Nucleus accumbens (tissue), 56 donors: ENCODE measurements at places on chromosomes 13 and 19.

GRCh38 chr13:68076046-68076445 is 845.9 kb upstream of the PCDH9 start:
- no peak for DNase-seq

DNA sequence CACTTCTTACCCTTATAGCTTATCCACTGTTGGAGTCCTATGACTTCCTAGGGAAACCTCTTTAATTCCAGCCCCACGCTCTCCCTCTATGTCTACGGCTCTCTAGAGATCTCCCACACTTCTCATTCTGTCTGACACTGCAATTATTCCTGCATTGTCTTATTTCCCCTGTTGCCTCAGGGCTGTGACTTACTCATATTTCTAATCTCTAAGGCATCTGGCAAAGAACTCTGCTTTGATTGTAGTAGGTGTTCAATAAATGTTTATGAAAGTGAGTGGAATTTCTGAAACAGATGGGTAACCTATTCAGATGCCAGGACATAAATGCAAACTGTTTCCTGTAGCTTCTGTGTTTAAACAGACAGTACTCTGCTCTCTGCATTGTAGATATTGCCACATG is 102.4 kb upstream of the SERTM1 start:
- no peak for DNase-seq

- no peak for DNase-seq
Measured at GRCh38 chr19:11223200-11223599, 16.2 kb upstream of the ANGPTL8 start.

DNA sequence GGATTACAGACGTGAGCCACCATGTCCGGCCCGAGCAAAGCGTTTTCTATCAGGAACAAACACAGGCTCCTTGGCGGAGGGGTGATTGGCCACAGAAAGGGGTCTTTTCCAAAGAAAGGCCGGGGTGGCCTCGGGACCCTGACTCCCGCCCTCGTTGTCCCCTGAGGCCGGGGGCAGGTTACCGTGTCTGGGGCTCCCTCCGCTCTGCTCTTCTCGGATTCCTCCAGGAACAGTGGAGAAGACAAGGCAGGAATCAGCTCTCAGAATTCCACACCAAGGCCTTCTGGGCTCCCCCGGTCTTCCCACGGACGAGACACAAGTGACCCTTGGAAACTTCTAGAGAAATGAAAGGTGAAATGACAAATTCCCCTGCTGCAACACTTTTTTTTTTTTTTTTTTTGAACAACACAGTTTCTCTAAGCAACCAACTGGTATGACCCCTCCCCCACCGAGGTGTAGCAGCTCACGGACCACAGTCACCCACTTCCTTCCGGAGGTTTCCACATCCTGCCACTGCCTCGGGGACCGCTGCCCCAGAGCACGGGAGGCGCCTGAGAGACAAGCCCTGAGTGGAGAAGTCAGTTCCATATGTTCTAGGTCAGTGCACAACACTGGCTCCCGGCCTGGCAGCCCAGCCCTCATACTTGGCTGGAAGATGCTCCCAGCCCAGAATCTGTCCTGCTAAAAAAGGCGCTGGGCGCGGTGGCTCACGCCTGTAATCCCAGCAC is 11.0 kb downstream of the MOB3A start:
- no peak for DNase-seq

DNA sequence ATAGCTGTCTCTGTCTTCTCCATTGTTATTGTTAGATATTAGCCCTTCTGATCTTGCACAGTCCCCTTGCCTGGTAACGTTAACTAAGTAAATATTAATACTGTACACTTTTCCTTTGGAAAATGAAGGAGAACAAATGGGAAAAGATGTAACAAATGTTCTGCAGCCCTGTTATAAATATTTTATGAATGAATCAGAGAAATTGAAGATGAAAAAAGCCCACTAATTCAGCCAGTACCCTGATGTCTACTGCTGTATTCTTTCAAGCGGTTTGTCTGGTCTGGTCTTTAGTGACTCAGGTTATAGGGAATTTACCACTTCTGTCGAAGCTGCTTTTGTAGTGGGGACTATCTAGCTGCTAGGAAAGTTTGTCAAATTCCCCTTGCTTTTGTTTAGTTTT is 121.0 kb downstream of the COG6 start:
- no peak for DNase-seq

GRCh38 chr19:41324921-41325639 is 15.1 kb downstream of the CCDC97 start:
- peak; percentile 48 for DNase-seq

DNA sequence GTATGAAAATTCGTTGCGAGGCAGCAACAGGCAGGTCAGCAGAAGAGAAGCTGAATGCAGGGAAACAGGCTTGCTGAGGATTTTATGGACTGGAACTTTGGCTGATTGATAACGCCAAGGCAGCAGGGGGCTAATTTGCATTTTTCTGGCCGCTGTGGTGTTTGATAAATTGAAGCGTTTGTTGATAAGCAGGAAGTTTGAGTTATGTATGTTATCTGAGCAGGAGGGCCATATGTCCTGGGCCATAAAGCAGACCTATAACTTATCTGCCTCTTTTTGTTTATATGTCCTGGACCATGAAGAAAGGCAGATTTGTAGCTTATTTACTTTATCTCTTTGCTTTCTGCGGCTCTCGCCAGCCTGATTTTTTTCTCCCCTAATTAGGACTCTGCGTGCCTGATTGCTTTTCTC is 65.9 kb downstream of the ZNF627 start:
- DNase-seq, result no peak

DNA sequence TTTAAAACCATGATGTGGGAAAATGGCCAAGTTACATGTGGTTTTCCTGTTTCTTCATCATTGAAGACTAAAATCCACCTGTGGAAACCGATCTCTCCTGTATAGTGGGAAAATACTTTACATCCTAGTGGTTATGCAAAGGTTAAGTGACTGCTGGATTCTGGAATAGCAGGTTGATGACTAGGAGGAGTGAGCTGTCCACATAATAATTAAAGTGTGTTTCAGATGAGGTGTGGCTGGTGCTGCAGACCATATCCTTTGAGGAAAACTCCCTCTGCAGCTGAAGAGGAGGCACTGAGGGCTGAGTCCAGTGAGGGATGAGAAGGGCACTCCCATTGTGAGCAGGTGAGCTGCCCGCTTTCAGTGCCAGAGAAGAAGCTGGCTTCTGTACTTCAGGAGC is 43.2 kb downstream of the DCLK1 start:
- DNase-seq, result no peak

DNA sequence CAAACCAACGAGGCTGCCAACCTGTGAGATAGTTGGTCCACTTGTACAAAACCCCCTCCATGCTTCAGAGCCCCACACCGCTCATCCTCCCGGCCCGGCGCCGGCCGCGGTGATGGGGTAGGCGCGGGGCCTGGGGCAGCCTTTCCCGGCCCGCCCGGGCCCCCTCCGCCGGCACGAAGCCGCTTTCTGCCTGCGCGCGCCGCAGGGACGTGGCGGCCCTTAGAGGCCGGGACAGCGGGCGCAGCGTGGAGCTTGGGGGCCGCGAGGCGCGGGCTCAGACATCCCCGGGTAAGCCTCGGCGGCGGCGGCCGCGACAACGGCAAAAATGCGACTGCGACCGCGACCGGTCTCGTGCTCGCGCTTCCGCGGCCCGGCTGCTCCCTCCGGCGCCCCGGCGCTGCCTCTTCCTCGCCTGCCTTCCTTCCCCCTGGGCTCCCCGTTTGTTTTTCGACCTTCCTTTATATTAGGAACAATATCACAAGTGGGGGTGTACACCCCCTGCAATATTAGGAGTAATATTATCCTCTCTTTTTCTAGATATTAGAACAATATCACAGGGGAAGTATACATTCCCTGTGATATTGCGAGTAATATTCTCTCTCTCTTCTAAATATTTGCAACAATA is 53.9 kb upstream of the CEACAM21 start:
- no peak for DNase-seq

DNA sequence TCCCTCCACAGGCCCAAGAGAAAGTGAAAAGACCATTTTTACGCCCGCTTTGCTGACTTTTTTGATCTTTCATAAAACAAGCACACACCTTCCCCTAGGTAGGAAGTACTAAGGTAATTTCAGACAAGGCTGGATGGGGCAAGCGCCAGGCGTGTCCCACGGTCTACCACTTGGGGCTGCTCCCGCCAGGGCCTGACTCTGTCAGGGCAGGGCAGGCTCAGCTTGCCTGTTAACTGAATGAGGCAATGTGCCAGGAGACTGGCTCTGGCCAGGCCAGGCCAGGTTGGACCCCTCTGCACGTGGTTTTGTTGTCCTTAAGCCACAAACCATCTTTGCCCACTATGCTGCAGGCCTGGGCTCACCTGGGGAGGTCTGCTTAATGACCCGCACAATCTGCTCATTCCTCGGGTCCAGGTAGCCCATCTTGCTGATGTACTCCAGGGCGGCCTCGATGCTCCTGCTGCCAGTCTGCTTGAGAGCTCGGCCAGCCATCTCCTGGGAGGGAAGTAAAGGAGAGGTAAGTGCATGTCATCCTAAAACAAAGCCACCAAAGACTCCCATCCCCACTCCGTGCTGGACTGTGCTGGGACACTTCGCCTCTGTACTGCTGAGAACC is 70.4 kb downstream of the LATS2 start:
- DNase-seq, result no peak

DNA sequence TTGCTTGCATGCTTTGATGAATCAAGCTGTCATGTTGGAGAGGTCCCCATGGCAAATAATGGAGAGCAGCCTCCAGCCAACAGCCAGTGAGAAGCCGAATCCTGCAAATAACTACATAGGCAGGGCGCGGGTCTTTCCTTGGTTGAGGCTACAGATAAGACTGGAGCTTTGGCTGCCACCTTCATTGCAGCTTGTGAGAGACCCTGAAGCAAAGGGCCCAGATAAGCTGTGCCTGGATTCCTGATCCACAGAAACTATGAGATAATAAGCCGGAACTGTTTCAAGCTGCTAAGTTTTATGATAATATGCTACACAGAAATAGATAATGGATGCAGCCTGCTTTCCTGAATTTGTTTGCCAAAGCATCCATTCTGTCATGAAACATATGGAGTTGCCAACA is 257.0 kb downstream of the HS6ST3 start:
- no peak for DNase-seq

- no peak for DNase-seq
Measured at GRCh38 chr19:6034512-6034911, 56.6 kb upstream of the RANBP3 start.

DNA sequence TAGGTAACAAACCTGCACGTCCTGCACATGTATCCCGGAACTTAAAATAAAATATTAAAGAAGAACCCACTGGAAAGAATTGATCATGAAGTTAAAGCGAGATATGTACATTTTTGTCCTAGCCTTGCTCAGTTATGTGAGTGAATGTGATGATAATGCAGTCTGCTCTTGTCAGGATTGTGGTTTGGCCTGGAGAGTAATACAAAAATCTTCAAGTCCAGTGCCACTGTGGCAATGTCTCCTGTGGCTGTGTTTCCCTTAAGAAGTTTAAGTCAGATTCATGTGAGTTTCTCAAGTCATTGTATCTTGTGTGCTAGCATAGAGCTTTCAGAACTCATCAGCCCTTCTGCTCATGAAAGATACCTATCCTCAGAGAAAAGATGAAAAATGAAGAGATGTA is 18.0 kb upstream of the ITGBL1 start:
- no peak for DNase-seq

GRCh38 chr13:43537124-43537523 is 249.6 kb downstream of the ENOX1 start:
- DNase-seq, result no peak

- DNase-seq, result peak; percentile 65
Measured at GRCh38 chr13:103097366-103097928, 31.2 kb upstream of the SLC10A2 start.

GRCh38 chr19:9324584-9324962 is 594 bp downstream of the ZNF559 start:
- no peak for DNase-seq

DNA sequence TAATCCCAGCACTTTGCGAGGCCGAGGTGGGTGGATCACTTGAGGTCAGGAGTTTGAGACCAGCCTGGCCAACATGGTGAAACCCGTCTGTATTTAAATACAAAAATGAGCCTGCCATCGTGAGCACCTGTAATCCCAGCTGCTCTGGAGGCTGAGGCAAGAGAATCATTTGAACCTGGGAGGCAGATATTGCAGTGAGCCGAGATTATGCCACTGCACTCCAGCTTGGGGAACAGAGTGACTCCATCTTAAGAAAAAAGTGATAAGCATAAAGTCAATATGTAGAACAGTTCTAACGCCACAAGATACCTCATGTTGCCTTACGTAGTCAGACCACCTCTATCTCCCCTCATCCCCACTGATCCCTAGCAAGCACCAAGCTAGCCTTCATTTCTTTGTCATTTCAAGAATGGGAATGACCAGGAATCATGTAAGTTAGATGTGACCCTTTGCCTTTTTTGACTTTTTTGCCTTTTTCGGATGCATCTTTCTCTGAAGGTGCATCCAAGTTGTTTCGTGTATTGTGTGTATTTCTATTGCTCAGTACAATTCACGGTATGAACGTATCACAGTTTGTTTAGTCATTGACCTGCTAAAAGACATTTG is 6.4 kb downstream of the RPL21 start:
- no peak for DNase-seq

DNA sequence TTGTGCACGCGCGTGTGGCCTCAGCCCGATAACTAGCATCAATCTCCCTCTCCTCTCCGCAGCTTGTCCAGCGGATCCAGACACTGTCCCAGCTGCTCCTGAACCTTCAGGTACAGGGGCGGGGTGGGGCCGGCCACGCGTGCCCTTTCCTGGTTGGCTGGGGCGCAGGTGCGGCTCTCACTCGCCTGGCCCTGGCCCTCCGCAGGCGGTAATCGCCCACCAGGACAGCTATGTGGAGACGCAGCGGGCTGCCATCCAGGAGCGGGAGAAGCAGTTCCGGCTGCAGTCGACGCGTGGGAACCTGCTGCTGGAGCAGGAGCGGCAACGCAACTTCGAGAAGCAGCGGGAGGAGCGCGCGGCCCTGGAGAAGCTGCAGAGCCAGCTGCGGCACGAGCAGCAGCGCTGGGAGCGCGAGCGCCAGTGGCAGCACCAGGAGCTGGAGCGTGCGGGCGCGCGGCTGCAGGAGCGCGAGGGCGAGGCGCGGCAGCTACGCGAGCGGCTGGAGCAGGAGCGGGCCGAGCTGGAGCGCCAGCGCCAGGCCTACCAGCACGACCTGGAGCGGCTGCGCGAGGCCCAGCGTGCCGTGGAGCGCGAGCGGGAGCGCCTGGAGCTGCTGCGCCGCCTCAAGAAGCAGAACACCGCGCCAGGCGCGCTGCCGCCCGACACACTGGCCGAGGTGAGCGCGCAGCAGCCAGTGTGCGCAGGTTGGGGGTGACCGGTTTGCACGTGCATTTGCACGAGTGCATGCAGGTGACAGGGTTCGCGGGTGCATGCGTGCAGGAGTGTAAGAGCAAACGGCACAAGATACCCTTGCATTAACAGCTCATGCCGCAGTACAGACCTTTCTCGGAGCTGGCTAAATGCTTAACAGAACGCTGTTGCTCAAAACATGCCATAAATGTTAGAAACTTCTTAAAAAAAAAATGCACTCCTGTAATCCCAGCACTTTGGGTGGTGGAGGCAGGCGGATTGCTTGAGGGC is 21.5 kb downstream of the PEX11G start:
- DNase-seq, result no peak

DNA sequence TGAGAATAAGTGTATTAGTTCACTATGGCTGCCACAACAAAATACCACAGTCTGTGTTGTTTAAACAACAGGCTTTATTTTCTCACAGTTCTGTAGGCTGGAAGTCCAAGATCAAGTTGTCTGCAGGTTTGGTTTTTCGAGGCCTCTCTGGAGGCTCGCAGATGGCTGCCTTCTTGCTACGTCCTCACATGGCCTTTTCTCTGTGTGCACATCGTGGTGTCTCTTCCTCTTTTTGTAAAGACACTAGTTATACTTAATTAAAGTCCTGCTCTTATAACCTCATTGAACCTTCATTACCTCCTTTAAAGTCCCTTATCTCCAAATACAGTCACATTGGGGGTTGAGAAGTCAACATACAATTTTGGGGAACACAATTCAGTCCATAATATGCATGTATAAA is 10.6 kb downstream of the CSNK1A1L start:
- no peak for DNase-seq

- no peak for DNase-seq
Measured at GRCh38 chr19:38076337-38076736, 147.7 kb downstream of the DPF1 start.
